Gastrocnemius medialis (tissue), 4 donors: ENCODE measurements at places on chromosomes 11 and 22.

DNA sequence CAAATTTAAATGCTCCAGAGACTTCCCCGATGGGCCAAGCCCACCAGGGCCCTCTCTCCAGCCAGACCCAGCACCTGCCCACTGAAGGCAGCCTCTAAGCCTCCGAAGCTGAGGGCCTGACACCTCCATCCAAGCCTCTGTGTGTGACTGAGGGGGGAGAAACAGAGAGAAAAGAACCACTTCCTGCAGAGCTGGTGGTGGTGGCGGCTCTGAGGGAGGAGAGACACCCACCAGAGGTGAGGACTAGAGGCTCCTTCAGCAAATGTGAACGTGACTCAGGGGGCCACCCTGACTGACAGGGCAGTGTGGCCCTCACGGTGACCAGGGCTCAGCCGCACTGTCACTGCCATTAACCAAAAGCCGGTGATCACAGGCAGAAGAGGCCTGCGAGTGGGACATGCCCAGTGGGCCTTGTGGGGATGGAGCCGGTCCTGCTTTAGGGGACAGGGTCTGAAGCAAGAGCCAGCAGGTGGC, 31.0 kb upstream of the CD5 start:
- no peak for DNase-seq

DNA sequence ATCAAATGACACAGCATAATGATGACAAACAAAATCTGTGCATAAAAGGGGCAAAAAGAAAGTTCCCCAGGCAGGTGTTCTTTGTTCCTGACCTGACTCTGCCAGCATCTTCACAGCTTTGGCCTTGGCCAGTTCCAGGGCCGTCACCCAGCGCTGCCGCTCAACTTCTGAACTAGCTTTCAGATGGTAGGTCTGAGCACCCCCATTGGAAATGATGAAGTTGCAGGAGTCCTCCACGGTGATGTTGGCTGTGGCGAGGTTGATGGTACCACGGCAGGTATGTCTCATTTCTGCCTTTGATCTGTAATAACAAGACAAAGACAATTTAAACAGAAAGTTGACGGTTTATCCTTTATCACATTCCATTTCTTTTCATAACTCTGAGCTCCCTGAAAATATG, 5.3 kb downstream of the OSBP start:
- no peak for DNase-seq

DNA sequence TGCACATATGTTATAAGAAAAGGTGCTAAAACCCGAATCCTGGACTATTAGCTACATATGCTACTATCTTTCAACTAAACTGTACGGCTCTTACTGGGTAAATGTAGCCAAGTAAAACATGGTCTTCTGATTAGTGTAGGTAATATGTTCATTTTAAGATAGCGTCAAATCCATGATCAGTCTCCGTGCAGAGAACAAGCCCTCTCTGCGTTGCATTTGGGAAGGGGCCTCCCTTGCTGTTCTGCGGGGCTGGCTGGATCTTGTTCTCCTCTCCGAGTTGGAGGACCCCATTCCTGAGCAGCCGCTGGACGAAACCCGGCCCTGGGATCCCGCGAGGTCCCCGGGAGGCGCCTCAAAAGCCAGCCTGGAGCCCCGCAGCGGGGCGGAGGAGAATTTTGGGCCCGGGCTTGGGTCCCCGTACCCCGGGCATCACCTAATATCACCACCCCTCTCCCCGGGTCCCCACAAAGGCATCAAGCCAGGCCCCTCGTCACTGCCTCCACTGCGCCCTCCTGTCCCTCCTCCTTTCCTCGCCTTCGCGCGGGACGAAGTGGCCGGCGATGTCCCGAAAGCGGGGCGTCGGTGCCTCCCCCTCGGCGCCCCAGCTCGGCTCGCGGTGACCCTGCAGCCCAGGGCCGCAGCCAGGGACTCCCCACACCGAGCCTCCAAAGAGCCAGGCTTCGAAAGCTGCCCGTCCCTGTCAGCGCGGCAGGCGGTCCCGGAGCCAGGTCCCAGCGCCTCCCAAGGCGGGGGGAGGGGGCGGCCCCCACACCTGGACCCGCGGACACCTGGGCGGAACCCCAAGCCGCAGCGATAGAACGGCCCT, 54.5 kb upstream of the FBXO3 start:
- no peak for DNase-seq

DNA sequence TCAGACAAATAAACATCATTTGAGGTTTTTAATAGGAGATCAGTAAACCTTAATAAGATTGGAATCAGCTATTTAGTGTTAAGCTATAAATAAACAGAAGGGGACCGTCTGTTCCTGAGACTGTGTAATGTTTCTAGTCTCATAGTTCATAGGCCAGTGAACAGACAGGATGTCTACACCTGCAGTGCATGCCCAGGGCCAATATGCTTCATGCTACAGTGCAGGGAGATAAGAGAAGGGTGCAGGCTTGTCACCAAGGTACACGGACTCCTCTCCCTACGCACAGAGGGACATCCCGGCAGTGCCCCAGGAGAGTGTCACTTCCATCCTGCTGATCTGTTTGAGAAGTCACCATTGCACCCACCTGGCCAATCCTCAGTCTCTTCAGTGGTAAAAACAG, 148.6 kb downstream of the OPCML start:
- DNase-seq: no peak
